ENCODE measurements at places on chromosomes 6 and 20.

GRCh38 chr20:12171923-12172524 lies 254.3 kb downstream of the BTBD3 start:
- peak; percentile 95 for DNase-seq

DNA sequence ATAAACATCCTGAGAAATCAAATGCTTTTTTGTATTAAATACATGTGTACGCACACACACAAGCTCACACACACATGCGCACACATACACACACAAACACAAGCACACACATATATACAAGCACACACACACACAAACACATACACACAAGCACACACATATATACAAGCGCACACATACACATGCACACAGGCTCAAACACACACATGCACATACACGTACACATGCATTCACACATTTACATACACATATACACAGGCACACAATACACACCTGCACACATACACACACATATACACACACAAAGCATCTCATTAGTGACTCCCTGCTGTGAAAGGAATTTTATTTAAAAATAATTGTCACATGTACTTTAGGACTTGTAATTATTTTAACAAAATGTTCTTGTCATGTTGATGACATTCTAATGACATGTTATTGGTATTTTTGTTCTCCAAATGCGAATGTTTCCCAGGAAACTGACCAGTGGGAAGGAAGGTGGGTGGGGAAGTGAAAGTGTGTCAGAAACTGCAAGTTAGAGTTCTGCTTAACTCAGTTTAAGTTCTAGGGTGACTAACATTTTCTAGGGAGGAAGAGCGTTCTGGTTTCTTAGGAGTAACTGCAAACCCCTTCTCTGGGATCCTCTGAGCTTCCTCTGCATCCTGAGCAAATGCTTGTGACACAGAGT lies 113.9 kb upstream of the ZNF217 start:
- no peak for DNase-seq

DNA sequence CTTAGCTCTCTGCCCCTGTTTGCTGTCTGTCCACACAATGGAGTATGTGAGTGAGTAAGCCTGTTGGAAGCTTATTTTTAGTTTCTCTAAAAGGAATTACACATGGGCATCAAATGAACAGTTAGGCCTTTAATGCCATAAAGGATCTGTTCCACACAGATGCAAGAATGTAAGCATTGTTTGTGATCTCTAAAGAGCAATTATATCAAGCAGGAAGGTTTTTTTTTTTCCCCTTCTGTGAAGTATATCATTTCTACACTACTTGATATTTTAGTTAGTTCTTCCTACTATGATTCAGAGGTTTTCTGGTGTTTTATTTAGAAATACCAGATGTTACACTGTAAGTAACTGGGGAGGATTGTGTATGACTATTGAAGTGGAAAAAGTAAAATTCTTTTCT lies 627.5 kb downstream of the COL12A1 start:
- DNase-seq: no peak

GRCh38 chr6:48109944-48110343 lies 1.1 kb downstream of the PTCHD4 start:
- no peak for DNase-seq

DNA sequence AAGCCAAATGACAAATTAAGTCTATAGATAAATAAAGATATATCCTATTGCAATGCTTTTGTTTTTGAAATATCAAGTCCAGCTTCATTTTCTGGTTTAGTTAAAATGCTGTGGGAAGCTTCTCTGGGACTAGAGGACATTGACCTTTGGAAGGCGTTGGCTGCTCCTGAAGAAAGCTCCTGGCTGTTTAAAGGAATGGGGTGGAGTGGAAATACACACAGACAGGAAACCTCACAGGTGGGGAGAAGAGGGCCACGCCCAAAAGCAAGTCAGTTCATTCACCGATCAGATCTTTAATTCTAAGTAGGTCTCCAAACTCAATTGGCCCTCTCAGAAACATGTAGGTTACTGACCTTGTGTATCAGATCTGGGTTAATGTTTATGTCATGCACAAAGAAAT lies 59.6 kb downstream of the SPTLC3 start:
- no peak for DNase-seq

DNA sequence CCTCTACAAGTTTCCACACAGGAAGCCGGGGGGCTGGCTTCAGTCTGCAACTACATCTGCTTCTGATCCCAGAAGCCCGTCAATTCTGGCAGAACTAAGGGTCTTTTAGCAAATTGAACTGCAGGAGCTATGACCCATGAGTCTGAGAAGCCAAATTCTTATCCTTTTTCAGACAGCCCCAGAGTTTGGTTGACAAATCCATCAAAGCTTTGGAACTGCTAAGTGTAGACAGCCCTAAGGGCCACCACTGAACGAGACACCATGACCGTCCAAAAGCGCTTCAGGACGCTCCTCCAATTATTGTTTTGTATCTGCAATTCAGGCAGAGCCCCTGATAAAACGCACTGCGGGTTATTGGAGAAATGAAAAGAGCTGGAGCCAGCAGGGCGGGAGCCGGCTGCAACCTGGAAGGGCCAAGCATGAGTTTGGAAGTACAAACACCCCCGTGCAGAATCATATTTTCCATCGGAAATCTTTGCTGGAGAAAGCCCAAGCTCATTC lies 67.1 kb downstream of the GNAS-AS1 start:
- DNase-seq: no peak

DNA sequence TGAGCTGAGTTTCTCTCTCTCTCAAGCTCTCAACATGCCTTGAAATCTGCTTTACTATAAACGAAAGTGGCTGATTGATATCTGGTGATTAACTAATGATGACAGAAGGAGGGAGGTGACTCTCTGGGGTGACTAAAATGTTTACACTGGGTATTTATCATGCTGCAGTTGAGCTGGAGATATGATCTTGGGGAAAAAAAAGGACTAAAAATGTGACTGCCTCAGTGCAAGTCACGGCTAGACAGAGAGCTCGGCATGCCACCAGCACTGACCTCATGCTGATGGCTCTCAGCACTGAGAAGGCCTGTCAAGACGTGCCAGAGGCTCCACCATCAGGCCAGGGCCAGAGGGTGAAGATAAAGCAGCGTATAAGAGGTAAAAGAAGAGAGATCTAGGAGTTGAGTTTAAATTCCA lies 103.1 kb upstream of the SPACA1 start:
- no peak for DNase-seq

GRCh38 chr6:39785281-39785680 lies 6.9 kb upstream of the DAAM2 start:
- DNase-seq: no peak

DNA sequence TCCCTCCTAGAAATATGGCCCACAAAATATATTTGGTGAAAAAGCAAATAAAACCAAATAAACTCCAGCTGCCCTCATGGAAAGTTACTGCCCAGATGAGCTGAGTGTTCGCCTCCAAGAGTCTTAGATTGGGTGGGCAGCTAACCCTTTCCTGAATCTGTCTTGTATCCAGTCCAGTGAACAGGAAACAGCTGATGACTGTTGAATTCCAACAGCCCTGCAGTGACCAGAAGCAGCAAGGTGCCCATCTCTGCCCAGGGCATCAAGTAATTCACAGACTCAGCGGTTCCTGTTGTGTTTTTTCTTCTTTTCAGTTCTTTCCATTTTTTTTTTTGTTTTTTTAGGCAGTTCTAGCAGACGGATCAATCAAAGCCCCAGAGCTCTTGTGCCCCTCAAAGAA lies 199.2 kb downstream of the UBE3D start:
- DNase-seq: no peak

- DNase-seq: no peak
Measured at GRCh38 chr6:147551976-147552375, 43.5 kb downstream of the SAMD5 start.

GRCh38 chr6:16901782-16902181 lies 140.5 kb upstream of the ATXN1 start:
- DNase-seq: no peak

- no peak for DNase-seq
Measured at GRCh38 chr6:20476501-20477043, 57.7 kb upstream of the CDKAL1 start.

- DNase-seq: no peak
Measured at GRCh38 chr6:76810286-76810685, 653.0 kb downstream of the HTR1B start.

DNA sequence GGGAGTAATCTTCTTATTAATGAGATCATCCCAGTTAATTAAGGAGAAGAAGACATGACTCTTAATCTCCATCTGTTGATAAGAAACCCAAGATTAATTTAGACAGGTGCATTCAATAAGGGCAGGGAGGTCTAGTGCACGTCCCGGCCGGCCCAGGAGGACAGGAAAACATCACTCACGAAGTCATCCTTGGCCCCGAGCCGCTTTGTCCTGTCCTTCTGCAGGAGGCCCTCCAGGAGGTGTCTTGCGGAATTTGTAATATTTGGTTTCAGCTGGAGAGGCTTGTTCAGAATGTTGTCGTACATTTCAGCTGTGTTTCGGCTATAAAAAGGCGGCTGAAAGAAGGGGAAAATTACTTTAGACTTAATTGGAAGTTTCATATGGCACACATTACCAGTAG lies 118.4 kb upstream of the SLC2A12 start:
- no peak for DNase-seq

DNA sequence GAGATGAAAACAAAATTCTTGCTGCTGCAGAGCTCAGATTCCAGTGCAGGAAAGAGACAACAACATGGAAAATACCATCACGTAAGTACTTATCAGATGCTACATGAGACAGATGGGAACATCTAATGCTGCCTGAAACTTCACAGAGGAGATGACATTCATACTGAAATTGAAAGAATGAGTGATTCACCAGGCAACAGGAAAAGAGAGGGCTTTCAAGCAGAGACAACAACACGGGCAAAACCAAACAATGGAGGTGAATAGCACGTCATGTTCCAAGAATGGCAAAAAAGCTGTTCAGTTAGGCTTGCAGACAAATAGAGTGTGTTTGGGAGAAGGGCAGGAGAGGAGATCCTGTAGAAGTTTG lies 39.3 kb downstream of the GTF2H5 start:
- DNase-seq: no peak

- no peak for DNase-seq
Measured at GRCh38 chr6:33116841-33117711, 41.3 kb downstream of the HLA-DPB1 start.

- DNase-seq: no peak
Measured at GRCh38 chr6:160734627-160735026, 32.6 kb downstream of the PLG start.

DNA sequence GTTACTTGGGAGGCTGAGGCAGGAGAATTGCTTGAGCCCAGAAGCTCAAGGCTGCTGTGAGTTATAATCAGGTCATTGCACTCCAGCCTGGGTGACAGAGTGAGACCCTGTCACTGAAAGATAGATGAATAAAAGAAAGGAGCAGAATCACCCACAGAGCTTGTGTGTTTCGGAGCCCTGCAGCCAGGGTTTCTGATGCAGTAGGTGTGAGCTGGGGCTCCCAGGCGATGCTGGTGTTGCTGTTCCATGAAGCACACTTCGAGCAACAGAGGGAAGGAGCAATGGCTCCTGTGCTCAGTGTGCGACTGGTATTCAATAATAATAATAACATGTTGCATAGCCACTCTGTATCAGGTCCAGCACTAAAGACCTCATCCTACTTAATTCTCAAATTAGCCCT lies 197.5 kb upstream of the CST7 start:
- no peak for DNase-seq

DNA sequence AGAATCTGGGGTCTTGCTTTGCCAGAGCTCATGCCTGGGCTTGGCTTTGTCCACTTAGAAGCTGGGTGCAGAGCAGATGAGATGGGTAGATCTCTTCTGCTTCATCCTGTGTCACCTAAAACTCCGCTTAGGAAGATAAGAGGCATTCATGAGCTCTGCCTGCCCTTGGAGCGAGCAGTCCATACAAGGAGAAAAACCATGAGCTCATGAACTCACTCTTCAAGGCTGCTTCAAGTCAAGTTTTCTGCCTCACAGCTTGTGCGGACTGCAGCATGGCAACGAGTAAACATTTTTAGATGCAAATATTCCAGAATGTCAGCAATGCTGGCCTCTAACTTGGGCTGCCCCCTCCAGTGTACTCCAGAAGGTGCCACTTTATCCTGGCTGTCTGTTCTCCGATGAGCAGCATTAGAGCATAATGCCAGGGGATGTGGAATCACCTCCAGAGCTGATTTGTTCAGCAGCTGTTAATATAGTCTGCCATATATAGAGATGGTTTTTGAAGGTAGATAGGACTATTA lies 10.7 kb upstream of the UQCC2 start:
- no peak for DNase-seq

- no peak for DNase-seq
Measured at GRCh38 chr20:20489648-20490341, 121.9 kb downstream of the INSM1 start.

DNA sequence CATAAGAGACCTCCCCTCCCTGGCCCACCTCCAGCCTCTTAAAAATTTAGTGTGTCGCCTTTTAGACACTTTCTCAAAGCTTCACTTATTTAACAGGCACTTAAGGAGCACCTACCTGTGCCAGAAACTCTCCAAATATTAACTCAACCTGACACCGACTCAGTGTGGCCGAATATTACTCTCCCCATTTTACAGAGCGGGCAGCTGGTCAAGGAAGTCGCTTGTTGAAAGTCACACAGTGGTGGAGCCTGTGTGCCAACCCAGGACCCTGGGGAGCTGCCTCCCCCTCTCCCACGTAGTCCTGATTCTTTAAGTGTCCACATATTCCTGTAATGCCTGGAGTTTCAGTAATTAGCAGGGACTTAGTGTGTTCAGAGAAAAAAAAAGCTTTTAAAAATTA lies 1.0 kb upstream of the PMEPA1 start:
- DNase-seq: no peak

DNA sequence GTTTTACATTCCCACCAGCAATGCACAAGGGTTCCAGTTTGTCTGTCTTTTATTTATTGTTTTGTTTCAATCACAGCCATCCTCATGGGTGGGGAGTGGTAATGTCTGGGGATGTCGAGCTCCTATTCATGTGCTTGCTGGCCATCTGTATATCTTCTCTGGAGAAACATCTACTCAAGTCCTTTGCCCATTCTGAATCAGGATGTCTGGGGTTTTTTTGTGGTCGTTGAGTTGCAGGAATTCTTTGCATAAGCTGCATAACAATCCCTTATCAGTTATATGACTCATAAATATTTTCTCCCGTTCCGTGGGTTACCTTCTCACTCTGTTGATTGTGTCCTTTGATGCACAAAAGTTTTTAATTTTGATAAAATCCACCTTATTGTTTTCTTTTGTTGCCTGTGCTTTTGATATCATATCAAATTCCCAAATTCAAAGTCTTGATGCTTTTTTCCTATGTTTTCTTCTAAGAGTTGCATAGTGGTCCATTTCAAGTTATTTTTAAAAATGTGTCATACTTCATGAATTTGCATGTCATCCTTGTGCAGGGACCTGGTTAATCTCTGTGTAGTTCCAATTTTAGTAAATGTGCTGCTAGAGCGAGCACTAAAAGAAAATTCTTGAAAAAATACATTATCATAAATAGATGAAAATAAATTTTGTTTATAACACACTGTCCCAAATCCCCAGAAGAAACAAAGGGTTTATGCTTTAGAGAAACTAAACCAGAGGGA lies 54.9 kb upstream of the PDE10A start:
- DNase-seq: no peak
